Lower leg skin (tissue), 4 donors: ENCODE measurements at places on chromosomes 3 and 15. TPM values are rescaled to one million over a fixed set of nuclear protein-coding genes. Genes with fewer than 3 reads are reported as not detected.

- no peak for DNase-seq
Measured at GRCh38 chr3:125289429-125289981, 77.0 kb upstream of the SLC12A8 start.

DNA sequence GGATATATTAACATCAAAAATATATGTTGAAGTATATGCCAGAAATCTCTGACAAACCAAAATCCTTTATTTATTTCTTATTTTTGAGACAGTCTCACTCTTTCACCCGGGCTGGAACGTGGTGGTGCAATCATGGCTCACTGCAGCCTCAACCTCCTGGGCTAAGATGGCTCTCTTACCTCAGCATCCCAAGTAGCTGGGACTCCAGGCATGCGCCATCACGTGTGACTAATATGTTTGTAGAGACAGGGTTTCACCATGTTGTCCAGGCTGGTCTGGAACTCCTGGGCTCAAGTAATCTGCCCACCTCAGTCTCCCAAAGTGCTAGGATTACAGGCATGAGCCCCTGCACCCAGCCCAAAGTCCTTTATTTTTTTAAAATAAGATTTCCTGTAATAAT is 11.9 kb downstream of the FAIM start:
- DNase-seq: no peak

- no peak for DNase-seq
Measured at GRCh38 chr15:43268111-43269105, 1.7 kb upstream of the TGM5 start.

Gene COLQ
- total RNA-seq: 3.3 TPM

GRCh38 chr3:179156170-179156569 is 8.0 kb downstream of the PIK3CA start:
- DNase-seq: no peak

DNA sequence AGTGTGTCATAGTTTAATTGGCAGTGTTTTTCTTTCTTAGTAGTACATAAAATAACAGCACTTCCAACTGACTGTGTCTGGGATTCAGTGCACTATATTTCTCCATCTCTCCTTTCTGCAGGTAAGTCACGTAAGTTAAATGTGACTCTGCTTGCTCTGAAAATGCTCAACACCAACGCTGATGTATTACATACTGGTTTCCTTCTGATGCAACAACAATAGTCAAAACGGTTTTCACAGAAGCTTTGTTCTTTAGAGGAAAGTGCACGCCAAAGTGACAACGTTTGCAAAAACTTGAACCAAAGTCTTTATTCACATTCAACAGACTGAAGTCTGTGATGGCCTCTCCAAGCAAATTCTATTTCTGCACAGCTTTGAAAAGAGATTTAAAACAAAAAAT is 707.1 kb upstream of the CFAP20DC start:
- no peak for DNase-seq

DNA sequence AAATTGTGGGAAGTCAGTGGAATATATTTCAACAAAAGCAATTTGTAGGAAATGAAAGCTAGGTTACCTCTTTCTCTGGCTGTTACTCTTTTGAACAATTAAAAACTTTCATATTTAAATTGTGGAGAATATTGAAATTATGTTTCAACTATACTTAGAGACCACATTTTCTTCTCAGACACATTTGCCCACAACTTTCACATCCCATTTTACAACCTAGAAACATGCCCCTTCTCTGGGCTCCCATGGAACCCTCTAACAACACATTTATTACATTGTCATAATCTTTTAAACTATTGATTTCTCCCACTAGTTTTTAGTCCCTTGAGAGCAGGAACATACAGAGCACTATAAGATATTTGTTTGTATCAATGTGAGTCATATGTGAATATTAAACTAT is 211.7 kb upstream of the TTC14 start:
- no peak for DNase-seq

GRCh38 chr3:155217591-155217990 is 75.9 kb downstream of the STRIT1 start:
- DNase-seq: no peak
